ENCODE measurements at places on chromosomes 3 and 15.

DNA sequence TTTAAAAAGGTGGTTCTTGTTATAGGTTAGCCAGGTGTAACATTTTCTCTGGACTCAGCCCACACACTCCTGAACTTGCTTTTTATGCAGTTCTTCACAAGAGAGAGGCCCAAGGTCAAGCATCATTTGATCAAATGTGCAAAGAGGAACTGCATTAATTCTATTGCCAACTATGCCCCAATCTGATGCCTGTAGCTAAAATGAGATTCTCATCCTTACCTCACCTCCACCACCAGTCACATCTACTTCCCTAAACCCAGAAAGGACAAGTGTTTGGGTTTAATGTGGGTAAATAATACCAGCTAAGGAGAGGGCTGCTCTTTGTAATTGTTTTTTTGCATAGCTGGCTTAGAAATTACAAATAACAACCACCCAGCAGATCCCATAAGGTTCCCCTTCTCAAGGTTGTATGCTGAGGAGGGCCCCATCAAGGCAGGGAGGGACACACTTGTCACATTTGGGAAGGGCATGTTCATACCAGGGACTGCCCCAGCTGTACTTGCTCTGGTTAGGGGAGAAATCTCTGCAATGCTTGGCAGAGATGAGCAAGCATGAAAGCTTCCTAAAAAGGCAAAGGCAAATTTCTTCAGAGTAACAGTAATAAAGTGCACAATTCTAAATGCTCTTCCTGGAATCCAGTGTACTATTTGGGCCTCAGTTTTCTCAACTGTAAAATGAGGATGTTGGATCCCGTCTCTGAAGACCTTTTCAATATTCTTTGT, 76.2 kb downstream of the TGFBR2 start:
- DNase-seq, result no peak

GRCh38 chr3:67620869-67621268, 33.5 kb downstream of the SUCLG2 start:
- DNase-seq, result no peak

DNA sequence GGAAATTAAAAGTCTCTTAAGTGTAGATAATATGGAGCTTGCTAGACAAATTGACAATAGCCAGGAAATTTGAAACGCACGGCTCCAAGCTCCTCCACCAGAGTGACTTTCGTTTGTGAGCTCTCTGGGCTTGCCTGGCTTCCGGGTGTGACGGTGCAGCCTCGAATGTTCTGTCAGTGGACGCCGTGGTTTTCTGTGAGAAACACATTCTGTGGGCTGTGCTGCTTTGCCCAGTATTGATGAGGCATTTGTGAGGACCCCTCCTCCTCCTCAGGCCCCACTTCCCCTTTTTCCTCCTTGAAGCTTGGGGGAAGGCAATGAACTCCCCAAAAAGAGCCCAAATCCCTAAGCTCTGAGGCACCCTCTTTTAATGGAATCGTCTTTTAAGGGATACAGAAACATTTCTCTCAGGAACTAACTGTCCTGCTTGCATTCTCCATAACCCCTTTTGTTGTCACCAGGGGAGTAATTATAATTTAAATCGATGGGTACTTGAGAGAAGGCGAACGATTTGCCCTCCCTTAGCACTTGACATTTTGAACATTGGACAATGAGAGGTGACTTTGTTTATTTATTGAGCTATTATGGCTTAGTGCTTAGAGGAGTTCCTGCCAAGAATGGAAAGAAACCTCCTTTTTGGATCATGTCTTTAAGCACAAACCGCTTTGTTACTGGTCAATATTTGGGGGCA, 40.8 kb downstream of the POLR2M start:
- DNase-seq, result no peak

DNA sequence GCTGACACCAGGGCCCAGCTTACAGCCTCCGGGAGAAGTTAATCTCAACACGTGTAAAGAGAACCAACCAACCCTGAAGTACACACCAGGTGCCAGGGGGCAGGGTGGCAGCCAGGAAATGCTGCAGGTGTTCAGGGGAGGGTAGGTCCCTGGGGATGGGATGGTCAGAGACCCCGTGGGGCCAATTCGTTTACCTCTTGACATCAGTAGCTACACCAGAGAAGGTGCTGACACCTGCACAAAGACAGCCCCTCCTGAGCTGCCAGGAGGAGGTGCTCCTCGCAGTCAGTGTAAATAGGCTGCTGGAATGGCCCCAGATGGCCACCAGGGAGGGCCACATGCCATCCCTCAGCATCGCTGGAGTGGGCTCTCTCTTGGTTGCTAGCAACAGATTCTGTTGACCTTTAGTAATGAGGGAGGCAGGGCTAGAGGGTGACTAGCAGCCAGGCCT, 52.8 kb downstream of the CORO2B start:
- no peak for DNase-seq

GRCh38 chr3:126180477-126181397, at the start of gene ALDH1L1:
Gene ALDH1L1 (minus strand): TSS chr3:126180586. CDS start chr3:126160979, 19,607 bp downstream.
- DNase-seq, result no peak

All from GM18507 (cell line).